ENCODE measurements at places on chromosomes 2 and 18.

- DNase-seq, result no peak
Measured at GRCh38 chr2:195317550-195317949, 339.5 kb upstream of the SLC39A10 start.

DNA sequence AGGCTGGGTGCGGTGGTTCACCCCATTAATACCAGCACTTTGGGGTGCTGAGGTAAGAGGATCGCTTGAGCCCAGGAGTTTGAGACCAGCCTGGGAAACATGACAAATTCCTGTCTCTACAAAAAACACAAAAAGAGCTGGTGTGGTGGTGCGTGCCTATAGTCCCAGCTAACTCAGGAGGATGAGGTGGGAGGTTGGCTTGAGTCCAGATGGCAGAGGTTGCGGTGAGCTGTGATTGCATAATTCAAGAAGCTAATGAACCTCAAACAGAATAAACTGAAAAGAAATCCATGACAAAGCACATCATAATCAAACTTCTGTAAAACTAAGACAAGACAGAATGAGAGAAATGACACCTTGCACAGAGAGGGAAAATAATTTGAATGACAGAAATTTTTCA lies 54.8 kb downstream of the SEMA4F start:
- DNase-seq, result no peak

- no peak for DNase-seq
Measured at GRCh38 chr2:182381225-182381624, 45.6 kb downstream of the PDE1A start.

DNA sequence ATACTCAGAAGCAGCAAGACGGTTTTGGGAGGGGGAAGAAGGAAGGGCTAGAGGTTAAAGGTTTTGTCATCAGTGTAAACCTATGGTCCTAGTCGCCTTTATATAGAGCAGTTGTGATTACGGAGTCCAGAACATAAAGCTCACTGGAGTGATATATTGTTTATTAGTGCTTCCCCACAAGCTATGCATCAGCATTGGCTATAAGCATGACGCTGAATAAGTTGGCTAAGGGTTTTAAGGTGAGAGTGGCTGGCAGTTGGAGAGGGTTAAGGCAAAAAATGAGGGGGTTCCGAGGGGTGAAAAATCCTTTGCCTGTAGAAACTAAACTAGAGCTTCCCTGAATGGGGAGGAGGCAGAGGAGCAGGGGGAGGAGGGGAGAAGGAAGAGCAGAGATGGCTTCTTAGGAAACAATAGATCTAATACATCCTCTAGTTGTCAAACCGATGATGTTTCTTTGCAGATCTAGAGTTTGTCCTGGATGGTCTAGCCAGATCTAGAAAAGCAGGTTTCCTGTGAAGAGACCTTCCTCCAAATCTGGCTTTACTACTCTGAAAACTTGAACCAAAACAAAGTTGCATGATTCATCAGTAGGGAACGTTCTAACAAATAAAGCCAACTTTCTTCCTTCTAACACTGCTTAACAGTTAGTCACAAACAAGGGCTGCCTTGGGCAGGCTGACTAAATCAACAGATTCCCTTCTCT lies 2.5 kb downstream of the KLF7 start:
- DNase-seq, result peak; percentile 36

DNA sequence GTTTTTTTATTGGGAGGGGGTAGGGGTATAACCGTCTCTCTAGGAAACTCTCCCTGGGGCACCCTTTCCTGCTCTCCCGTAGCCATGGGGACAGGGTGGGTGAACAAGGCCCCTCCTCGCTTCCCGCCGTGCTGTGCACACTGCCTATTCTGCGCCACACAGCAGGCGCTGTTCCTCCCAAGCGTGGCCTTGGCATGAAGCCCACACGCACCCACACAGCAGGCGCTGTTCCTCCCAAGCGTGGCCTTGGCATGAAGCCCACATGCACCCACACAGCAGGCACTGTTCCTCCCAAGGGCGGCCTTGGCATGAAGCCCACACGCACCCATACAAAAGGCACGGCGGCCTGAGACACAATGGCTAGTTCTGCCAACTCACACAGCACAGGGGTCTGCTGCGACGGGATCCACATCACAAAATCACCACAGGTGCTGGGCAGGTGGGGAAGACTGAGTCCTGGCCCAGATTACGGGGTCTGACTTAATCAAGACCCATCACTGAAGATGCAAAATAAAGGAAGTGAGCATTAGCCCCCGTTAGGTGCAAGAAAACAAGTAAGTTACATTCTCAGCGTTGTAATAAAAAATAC lies 46.6 kb upstream of the TPO start:
- DNase-seq, result no peak

All from GM23338 (cell line).